Left renal pelvis (tissue), 4 donors: ENCODE measurements at places on chromosomes 7 and 10.

- no peak for DNase-seq
These were observed 2.9 kb downstream of the CFAP46 start for GRCh38 chr10:132939378-132939955.

DNA sequence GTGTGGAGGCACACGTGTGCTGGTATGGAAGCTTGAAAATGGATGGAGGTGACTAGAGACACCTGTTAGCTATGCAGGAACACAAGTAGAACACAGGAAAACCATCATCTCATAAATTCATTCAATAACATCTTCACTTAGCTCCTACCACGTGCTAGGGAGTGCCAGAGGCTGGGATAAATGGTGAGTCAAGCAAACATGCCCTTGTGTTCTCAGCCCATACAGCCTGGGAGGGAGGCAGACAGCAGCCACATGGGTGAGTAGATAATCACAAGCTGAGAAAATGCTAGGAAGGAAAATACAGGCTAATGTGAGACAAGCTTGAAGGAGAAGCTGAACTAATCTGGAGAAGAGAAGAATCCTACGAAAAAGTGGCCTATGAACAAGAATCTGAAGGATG lies 468.0 kb upstream of the ZMIZ1 start:
- DNase-seq: no peak

GRCh38 chr7:155995183-155995612 lies 182.9 kb upstream of the SHH start:
- DNase-seq: no peak

- no peak for DNase-seq
These were observed 7.3 kb downstream of the SEMA3A start for GRCh38 chr7:84187087-84187805.

GRCh38 chr7:44122529-44122928 lies 819 bp downstream of the POLD2 start:
- DNase-seq: no peak

GRCh38 chr10:69334302-69335062 lies 56.2 kb downstream of the HK1 start:
- no peak for DNase-seq

GRCh38 chr10:32408690-32409089 lies 37.2 kb upstream of the CCDC7 start:
- no peak for DNase-seq

DNA sequence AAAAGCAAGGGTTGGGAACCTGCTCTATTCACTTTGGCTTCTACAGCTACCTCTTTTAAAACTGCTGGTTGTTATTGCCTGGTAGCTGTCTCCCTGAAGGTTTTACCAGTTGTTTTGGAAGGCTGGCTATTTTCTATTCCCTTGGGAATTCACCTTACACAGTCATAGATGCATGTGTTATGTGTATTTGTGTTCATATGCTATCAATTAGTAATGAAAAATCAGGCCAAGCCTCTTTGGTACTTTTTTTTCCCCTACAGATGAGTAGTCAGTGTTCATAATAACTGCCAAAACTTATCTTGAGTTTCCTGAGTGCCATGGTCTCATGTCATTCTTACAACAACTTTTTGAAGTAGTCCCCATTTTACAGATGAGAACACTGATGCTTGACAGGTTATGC lies 738.0 kb upstream of the GALNT17 start:
- no peak for DNase-seq

- DNase-seq: no peak
These were observed 35.9 kb downstream of the FAM53B start for GRCh38 chr10:124708246-124708779.

DNA sequence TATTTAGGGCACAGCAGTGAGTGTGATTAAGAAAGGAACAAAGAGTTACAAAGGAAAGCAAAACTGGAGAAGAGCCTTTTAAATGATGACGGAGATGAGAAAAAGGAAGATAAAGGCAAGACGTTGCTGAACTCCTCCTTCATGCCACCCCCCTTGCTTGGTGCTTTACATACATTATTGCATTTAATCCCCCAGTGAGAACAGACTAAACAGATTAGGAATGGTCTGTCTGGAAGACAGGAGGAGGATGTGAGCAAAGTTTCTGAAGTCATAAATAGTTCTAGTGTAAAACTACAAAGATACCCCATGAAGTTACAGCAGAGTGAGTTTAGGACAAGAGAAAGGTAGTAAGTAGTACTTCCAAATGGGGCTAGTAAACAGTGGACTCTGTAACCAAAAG lies 113.5 kb downstream of the PLCE1 start:
- no peak for DNase-seq

GRCh38 chr10:17835688-17836087 lies 26.5 kb downstream of the MRC1 start:
- no peak for DNase-seq

DNA sequence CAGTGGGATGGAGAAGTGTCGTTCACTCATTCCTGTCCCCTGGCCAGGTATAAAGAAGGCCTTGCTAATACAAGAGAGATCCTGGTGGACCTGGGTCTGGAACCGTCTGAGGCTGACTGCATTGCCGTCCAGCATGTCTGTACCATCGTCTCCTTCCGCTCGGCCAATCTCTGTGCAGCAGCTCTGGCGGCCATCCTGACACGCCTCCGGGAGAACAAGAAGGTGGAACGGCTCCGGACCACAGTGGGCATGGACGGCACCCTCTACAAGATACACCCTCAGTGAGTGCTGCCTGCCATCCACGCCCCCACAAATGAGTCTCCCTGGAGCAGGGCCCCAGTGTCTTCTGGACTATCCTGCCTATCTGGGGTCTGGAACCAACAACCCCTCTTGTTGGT lies 27.2 kb downstream of the HKDC1 start:
- DNase-seq: no peak

GRCh38 chr7:55006499-55006898 lies 12.3 kb upstream of the EGFR start:
- no peak for DNase-seq

DNA sequence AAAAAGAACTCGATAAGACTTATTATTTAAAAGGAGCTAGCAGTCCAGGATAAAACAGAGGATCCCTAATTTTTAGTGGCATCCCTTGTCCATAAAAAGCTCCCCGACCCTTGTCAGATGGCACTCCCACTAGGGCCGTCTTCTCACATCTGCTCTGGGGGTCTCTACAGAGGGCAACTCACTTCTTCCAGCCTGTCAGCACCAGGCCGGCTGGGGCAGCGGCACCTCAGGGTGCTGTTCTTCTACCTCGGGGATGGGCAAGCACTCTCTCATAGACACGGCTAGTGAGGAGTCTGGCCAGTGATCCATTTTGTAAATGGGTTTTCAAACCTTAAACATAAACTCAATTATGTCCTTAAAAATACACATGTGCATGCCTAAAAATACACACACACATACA lies 134.7 kb downstream of the PRPF18 start:
- DNase-seq: no peak

DNA sequence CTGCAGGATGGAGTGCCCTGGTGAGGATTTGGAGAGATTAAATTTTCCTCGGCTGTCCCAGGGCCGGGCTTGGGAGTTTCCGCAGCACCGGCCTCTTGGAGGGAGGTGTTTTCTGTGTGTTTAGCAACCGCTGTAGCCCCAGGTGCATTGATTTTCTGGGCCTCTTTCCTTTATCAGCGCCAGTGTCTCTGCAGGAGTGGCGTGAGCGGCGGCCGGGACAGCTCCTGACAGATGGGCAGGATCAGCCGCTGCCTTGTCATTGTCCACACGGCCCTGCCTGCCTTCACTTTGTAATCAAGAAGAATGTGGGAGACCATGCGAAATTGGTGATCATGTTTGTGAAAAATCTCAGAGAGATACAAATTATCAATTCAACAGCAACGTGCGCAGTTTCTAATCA lies 32.4 kb downstream of the NKX6-2 start:
- DNase-seq: no peak

GRCh38 chr7:79673421-79673820 lies 220.0 kb upstream of the MAGI2 start:
- DNase-seq: no peak

GRCh38 chr10:48885376-48885775 lies 54.3 kb downstream of the LRRC18 start:
- no peak for DNase-seq

DNA sequence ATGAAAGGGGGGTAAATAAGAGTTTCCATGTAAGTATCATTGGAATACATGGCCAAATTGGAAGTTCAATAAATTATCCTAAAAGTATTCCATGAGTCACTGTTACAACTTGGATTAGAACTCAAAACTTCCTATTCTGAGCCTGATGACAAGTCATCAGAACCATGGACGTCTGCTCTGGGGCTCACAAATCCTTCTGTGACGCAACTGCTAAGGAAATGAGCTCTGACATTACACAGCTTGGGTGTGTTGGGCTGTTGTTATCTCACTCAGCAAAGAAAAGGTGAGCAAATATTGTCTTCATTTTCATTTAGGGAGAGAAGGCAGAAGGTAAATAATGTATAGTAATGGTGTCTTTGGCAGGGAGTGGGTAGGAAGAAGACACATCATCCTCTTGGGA lies 214.8 kb upstream of the ADO start:
- DNase-seq: no peak

DNA sequence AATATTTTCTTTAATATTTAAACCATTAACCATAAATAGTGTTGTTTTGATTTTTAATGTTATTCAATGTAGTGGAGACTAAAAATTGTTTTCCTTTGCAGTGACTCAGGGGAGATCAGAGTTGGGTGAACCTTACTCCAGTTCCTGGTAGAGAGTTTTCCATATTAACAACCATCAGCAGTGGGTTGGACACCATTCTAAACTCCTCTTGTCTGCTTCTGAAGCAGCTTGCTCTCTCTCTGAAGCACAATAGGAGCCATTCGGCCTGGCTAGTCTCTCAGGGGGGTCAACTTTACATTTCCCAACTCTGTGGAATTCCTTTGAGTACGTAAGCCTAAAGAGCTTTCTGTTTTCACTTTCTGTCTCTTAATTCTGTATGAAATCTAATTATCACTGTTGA lies 9.4 kb upstream of the NRG3 start:
- DNase-seq: no peak

DNA sequence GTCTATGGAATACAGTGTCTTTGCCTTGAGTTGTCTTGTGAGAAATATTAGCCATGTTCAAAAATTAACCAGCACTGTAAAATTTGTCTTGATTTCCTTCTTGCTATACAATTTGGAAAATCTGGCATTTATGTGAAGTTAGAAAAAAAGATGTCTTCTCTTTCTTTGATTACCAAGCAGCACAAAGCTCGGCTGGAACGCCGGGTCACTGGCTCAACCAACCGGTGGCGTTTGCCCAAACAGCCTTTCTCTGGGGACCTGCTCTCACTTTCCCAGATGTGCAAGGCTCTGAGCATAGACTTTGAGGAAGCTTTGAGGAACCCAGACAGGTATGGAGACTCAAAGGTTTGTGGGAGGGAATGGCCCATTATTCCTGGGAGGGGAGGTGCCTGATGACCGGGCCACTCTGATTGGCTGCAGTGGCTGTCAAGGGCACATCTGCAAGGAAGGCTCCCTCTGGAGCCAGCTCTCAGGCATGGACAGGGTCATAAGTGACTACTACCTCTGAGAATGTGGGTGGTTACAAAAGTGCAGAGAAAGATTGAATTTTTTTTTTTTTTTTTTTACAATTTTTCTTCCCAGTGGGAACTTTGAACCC lies 5.6 kb downstream of the BTBD16 start:
- no peak for DNase-seq

GRCh38 chr7:74579800-74580685 lies 77.5 kb upstream of the GTF2I start:
- DNase-seq: no peak
